ENCODE measurements at places on chromosomes 16 and 17.

DNA sequence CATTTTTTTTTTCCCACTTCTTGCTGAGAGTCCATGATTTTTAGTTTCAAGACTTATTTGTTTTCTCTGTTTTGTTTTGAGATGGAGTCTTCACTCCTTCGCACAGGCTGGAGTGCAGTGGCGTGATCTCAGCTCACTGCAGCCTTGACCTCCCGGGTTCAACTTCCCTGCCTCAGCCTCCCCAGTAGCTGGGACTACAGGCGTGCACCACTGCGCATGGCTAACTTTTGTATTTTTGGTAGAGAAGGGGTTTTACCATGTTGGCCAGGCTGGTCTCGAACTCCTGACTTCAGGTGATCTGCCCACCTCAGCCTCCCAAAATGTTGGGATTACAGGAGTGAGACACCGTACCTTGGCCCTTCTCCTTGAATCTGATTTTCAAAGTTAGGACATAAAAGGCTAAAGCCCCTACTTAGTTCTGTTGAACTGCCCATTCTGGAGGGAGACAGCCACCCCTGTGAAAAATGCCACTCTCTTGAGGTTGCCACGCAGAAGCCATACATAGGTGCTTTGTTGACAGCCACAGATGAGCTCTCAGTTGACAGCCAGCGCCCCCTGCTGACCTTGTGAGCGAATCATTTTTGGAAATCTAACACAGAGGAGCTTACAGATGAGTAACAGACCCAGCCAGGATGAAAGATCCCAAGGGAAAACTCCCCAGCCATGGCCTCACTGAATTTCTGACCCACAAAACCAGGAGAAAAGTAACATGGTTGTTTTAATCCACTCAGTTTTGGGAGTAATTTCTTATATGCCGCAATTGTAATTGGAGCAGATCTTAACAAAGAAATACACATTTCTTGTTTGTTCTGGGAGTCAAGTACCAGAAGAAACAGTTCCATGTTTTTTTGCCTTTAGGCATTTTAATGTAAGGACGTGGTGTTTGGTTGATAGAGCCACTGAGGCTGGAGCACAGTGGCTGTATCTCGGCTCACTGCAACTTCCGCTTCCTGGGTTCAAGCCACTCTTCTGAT is 38.8 kb downstream of the PKD1L3 start:
- DNase-seq = peak; percentile 85

DNA sequence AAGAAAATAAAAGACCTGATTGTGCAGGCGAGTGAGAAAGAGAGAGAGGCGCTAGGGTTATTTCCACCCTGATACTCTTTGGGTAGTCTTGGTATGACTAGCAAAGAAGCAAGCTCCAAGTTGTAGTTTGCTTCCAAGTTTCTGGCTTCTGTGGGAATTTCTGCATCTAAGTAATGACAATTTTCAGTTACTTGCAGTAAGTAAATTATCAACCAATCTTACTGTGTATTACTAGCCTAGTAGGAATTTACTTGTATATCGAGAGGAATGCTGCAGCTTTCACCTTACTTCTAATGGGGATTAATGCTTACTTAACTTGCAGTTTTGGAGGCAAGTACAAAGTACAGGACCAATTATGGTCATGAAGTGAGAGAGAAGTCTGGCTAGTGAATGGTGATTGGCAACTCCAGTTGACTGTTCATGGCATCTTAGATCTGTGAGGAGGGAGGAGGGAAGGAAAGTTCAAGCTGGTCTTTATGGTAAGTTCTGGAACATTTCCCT is 31.9 kb downstream of the TENT4B start:
- DNase-seq = no peak

DNA sequence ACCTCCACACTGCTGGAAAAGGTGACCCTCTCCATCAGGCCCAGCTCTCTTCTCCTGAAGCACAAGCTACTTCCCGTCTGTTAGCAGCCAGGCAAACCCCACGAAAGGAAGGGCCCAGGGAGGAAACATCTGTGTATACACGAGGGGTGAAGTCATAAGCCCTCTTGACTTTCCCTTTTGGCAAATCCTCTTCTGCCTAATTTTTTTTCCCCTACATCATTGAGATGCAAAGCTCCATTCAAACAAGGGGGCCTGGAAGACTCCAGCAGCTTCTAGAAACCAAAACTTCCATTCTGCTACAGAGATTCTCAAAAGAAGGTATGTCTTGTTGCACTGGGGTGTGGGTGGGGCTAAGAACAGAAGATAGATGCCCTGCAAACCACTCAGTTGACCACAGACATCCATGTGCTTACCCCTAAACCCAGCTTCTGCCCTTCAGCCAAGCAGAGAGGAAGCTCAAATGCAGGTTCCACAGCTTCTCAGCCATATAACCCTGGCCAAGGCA is 145.6 kb upstream of the RCVRN start:
- no peak for DNase-seq

DNA sequence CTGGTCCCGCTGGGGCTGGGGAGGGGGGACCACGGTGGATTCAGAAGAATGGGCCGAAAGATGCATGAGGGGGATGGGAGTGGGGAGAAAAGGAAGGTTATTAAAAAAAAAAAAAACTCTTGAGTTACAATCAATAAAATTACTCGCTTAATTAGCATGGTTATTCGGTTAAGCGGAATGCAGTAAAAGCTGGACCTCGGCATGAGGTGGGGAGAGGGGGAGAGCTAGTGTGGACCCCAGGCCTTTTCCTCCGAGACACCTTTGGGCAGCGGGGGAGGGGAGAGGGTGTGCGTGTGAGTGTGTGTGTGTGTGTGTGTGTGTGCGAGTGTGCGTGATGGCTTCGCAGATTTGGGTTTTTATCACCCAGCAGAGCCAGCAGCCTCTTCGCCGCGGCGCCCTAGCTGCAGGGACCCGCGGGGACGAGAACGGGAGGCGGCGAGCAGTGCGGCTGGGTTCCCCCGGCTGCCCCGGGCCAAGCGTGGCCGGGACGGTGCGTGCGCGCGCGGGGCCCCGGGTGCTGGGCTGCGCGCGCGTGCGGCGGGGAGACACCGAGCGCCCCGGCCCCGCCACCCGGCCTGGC is 3.7 kb downstream of the BAHCC1 start:
- DNase-seq = no peak

DNA sequence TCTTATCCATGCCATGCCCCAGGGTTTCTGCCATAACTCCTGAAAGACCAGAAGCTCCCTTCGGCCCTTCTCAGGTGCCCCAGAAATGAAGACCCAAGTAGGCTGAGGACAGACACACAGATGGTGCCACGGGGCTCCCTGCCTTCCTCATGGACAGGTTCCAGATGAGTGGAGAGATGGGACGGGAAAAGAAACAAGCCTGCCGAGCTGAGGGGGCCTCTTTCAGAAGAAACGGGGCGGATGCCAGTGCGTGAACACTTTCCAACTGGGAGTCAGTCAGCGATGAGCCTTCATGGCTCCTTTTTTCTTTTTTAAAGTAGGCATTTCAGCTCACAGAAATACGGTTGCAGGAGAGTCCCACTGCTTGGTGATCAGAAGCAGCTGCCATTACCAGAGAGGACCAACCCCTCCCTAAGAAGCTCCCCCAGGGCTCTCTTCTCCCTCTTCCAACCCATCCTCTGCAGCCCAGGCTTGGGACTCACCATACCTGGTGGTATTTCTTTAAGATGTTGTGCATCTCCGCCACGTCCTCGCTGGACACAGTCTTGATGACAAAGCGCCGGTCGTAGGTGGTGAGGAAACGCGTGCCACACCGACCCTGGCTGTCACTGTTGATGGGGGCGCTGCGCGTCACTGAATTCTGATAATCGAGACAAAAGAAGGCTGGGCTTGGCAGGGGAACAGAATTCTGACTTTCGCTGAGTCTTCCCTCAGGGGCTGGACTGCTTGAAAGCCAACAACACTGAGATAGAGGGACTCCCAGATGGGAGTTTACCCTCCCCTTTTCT is 19.2 kb downstream of the PIP4K2B start:
- DNase-seq = no peak

DNA sequence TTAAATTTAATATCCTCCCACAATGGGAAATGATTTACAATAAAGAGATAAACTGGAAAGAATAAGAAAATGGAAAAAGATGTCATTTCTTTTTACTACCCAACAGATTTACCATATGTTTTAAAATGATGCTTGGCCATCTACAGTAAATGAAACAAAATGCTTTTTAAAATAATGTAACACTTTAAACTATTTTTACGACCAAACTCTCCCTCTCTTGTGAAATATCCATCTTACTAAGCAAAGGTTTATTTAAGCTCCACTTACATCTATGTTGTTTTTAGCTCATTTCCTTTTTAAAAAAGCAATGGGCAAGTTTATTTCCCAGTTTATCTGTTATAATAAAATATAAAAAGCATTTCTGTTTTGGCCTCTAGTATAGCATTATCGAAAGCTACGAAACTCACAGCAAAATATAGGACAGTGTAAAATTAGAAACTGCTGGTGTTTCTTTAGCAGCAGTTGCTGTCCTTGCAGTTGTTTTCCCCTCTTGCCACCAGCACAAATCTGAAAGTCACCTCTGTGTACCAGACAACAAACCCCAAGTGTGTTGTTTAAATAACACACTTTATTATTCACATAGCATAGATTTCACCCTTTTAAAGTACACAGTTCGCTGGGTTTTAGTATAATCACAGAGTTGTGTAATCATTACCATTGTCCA is 195.1 kb downstream of the CDRT15L2 start:
- no peak for DNase-seq

DNA sequence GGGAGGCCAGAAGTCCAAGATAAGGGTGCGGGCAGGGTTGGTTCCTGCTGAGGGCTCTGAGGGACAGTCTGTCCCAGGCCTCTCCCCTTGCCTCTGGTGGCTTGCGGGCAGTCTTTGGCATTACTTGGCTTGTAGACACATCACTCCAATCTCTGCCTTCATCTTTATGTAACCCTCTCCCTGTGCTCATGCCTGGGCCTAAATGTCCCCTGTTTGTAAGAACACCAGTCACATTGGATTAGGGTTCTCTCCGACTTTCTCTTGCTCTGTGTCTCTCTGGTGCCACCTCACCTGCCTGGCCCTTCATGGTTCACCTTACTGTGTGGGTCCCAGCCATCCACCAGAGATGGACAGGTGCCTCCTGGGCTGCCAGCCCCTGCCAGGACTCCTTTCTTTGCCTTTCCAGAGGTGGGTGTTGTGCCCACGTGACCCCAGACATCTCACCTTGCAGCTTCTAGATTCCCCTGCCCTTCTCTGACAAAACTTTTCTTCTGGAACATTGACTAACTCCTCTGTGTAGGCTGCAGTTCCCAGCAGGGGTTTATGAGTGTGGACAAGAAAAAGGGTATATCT is 205.8 kb downstream of the MSI2 start:
- no peak for DNase-seq

DNA sequence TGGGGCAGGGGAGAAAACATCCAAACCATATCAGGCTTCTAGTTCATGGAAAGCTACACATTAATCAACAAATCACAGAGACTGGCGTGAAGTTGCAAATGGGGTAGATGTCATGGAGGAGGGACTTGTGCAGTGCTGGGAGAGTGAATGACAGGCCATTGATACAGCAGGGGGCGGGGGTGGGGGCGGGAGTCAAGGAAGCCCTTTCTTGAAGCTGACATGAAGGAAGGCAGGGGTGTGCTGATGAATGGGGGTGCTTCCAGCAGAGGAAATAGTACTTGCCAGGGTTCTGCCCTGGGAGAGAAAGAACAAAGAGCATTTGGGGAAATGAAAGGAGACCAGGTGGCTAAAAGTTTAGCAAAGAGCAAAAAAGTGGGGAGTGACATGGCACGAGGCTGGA is 269.9 kb downstream of the SHISA9 start:
- no peak for DNase-seq

DNA sequence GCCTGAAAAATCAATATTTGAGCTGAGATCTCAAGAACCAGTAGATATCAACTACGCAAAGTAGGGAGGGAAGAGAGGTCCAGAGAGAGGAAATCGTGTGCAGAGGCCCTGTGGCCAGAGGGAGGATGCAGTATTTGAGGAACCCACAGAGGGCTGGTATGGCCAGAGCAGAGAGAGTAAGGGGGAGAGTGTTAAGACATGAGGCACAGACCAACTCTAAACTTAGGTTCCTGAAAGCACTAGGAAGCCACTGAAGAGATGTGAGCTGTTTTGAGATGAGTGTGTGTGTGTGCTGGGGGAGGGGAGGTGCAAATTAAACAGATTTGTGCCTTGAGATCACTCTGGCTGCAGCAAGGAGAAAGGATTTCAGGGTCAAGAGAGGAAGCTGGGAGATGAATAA is 10.9 kb downstream of the SLC13A2 start:
- DNase-seq = no peak

DNA sequence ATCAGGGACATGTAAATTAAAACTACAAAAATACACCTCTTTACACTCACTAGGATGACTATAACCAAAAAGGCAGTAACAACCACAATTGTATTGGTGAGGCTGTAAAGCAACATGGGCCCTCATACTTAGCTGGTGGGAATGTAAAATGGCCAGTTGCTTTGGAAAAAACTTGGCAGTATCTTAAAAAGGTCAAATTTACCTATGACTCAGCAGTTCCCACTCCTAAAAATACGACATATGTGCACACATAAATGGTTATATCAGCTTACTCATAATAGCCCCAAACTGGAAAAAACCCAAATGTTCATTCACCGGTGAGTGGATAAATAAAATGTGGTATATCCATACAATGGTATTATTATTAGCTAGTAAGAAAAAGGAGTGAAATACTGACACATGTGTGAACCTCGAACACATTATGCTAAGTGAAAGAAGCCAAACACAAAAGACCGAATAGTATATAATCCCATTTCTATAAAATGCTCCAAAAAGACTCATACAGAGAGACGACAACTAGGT is 391.4 kb downstream of the NPIPA8 start:
- no peak for DNase-seq

- peak; percentile 82 for DNase-seq
These were observed 31.2 kb downstream of the NSMCE1 start for GRCh38 chr16:27237219-27238015.

- no peak for DNase-seq
These were observed 36.2 kb downstream of the COG7 start for GRCh38 chr16:23416816-23417215.

GRCh38 chr17:78498848-78499247 is 78.3 kb downstream of the DNAH17 start:
- DNase-seq = no peak

- DNase-seq = no peak
These were observed 130.4 kb upstream of the PMFBP1 start for GRCh38 chr16:72302332-72302731.

- no peak for DNase-seq
These were observed 39.5 kb downstream of the CMIP start for GRCh38 chr16:81483970-81484595.

DNA sequence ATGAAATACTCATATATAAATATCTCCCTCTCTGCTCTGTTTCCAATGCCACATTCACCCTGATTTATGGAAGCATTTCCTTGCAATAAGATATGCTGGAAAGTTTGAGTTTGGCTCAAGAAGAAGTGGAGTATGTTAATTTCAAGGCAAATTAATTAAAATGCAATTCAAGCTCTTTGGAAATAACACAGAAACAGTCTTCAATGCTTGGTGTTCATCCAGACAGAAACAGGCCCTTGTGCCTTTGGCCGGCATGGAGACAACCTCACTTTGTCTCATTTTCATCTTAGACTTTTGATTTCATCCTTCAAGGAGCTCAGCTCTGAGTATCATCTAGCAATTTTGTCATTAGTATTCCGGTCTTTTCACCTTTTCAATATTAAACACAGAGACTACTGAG is 210.0 kb downstream of the C16orf95 start:
- no peak for DNase-seq
